HepG2 (cell line): ENCODE measurements at places on chromosomes 3 and 15. TPM values are rescaled to one million over a fixed set of nuclear protein-coding genes. Genes with fewer than 3 reads are reported as not detected.

The A4GNT gene
- not detected in 2 replicates for total RNA-seq

The ENTPD3 gene
- not detected in 2 replicates for total RNA-seq

The AGBL1 gene
- total RNA-seq: not detected in 2 replicates

- no peaks in the 10 kb centered on the region for H3K36me3 ChIP-seq
- no peak overlapping the region for H3K27ac ChIP-seq
- no peak overlapping the region for H3K4me3 ChIP-seq
- no peak for DNase-seq
- no peaks in the 10 kb centered on the region for H3K4me1 ChIP-seq
These were observed 248.9 kb upstream of the WNT5A start for GRCh38 chr3:55735976-55736375.

- peaks cover 20% of the 10 kb centered on the region for H3K4me1 ChIP-seq
- H3K27ac ChIP-seq: no peak overlapping the region
- peaks cover 9% of the 10 kb centered on the region for H3K36me3 ChIP-seq
These were observed 7.1 kb downstream of the TEX264 start for GRCh38 chr3:51678186-51678585.

GRCh38 chr3:120212505-120212904 lies 72.5 kb downstream of the GPR156 start:
- no peak overlapping the region for H3K27ac ChIP-seq
- no peaks in the 10 kb centered on the region; the same call in 1 of the 2 replicates for H3K27me3 ChIP-seq
- no peaks in the 10 kb centered on the region for H3K36me3 ChIP-seq
- H3K4me3 ChIP-seq: no peak overlapping the region

GRCh38 chr15:78641102-78641748 lies at the start of gene CHRNB4:
TSS of gene CHRNB4 (minus strand) at chr15:78641210. CDS start at chr15:78641133, 77 bp downstream.
- H3K4me3 ChIP-seq: no peak within 1 kb of the TSS
- H3K36me3 ChIP-seq: no peaks in the 10 kb centered on the region
- no peak within 1 kb of the TSS for H3K27ac ChIP-seq
- no peaks in the 10 kb centered on the region; the same call in 1 of the 2 replicates for H3K27me3 ChIP-seq
- H3K4me1 ChIP-seq: no peaks in the 10 kb centered on the region
- DNase-seq: no peak

The CCDC51 gene
- 29.4 and 38.3 TPM in 2 replicates for total RNA-seq

The CYP11A1 gene
- total RNA-seq: 0.66 and 0.86 TPM in 2 replicates

DNA sequence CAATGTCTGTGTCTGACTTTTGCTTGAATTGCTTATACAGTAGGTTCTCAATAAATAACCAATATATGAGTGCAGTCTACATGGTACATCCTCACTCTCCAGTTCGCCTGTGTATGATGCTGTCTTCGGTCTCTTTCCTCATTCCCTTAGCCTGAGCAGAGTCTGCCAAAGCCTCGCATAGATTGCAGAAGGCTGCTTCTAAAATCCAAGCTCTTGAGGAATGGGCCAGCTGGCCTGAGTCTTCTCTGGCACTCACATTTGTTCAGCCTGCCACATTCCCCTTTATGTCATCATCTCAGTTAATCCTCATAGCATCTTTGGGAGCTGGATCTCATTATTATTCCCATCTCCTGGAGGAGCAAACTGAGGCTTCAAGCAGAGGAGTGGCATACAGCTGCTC lies 27.2 kb upstream of the ADAMTS7 start:
- H3K27ac ChIP-seq: no peak overlapping the region
- H3K4me1 ChIP-seq: peaks cover 7% of the 10 kb centered on the region; the same call in 1 of the 2 replicates
- DNase-seq: no peak
- peaks cover 20% of the 10 kb centered on the region; the same call in 1 of the 3 replicates for H3K27me3 ChIP-seq

- DNase-seq: no peak
- no peak overlapping the region for H3K4me3 ChIP-seq
- no peak overlapping the region for H3K27ac ChIP-seq
- no peaks in the 10 kb centered on the region for H3K27me3 ChIP-seq
- no peaks in the 10 kb centered on the region for H3K36me3 ChIP-seq
These were observed 36.1 kb downstream of the CFAP44 start for GRCh38 chr3:113405180-113405579.

The ADPRH gene
- total RNA-seq: 0.15 TPM in 1 of 2 replicates, not detected in the other

DNA sequence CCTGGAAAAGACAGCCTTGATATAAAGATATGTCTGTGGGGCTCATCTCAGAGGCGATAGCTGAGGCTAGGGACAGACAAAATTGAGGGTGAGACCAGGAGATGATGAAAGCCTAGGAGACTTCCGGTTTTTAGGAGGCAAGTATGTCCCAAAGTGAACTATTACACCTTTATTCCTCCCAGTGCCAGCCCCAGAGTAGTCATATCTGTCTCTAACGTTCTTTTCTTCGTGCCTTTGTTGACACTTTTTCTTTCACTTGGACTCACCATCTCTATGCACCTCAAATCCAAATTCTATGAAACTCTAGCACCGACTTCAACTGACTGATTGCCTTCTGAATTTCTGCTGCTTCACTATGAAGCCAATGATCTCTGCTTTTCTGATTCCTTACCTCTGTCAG lies 93.8 kb upstream of the RASGRP1 start:
- no peaks in the 10 kb centered on the region for H3K27me3 ChIP-seq
- no peak for DNase-seq
- H3K4me3 ChIP-seq: no peak overlapping the region
- no peak overlapping the region for H3K27ac ChIP-seq
- H3K4me1 ChIP-seq: no peaks in the 10 kb centered on the region
- no peaks in the 10 kb centered on the region for H3K36me3 ChIP-seq

DNA sequence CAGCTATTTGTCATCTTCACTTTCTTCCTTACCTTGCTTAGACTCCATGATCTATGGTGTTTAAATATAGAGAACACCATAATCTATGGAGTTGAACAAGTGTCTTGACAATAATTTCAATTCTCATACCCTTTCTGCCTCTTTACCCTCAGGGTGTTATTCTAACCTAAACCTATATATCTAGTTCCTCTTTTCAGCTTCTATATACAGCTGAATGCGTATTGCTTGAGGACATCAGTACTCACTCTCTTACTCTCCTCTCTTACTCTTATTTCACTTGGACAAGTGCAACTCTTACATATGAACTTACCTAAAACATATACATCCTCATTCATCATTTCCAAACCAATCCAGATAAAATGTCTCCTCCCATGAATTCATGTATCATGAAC lies 187.1 kb downstream of the RAP2B start:
- no peaks in the 10 kb centered on the region for H3K36me3 ChIP-seq
- no peak overlapping the region for H3K4me3 ChIP-seq
- no peak overlapping the region for H3K27ac ChIP-seq

The WDR93 gene
- total RNA-seq: not detected in 2 replicates

DNA sequence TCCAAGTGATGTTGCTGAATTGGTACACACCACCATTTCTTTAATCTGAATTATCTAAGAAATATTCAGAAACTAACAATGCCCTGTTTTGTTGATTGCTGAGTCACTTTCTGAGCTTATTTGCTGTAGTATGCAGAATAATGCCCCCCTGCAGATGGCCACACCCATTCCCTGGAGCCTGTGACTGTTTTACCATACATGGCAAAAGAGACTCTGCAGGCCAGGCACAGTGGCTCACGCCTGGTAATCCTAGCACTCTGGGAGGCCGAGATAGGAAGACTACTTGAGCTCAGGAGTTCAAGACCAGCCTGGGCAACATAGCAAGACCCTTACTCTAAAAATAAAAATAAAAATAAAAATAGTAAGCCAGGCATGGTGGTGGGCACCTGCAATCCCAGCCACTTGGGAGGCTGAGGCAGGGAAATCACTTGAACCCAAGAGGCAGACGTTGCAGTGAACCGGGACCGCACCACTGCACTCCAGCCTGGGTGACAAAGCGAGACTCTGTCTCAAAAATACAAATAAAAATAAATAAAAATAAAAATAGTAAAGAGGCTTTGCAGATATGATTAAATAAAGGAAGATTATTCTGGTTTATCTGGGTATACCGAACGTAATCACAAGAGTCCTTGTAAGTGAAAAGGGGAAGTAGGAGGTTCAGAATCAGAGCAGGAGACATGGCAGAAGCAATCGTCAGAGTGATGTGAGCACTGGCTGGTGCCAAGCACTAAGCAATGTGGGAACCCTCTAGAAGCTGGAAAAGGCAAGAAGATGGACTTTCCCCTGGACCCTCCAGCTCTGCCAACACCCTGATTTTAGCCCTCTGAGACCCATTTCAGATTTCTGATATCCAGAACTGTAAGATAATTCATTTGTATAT lies 19.0 kb downstream of the PCYT1A start:
- peaks cover 40% of the 10 kb centered on the region; the same call in 2 of the 3 replicates for H3K36me3 ChIP-seq
- H3K27me3 ChIP-seq: no peaks in the 10 kb centered on the region
- no peak for DNase-seq

DNA sequence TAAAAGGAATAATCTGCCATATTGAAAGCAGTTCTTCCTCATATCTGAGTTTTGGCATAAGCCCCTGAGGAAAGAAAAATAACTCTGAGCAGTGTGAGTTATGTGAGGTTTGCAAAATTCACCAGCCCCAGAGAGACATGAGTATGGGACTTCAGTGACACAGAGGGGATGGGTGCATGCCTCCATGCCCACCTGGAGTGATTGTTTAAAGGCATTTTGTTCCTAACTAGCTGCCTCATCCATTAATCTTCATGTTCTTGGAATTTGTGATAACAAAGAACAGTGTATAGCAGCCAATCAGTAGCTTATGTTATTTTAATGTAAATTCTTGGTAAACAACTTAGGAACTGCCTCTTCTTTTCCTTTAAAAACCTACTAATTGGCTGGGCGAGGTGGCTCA lies 11.1 kb upstream of the ESYT3 start:
- no peaks in the 10 kb centered on the region for H3K36me3 ChIP-seq
- no peaks in the 10 kb centered on the region for H3K27me3 ChIP-seq
- no peak overlapping the region for H3K4me3 ChIP-seq
- H3K4me1 ChIP-seq: no peaks in the 10 kb centered on the region

- H3K4me1 ChIP-seq: no peaks in the 10 kb centered on the region
- H3K36me3 ChIP-seq: no peaks in the 10 kb centered on the region
- DNase-seq: no peak
- no peaks in the 10 kb centered on the region; the same call in 1 of the 2 replicates for H3K27me3 ChIP-seq
These were observed 10.1 kb downstream of the ARHGAP31 start for GRCh38 chr3:119304201-119304713.

DNA sequence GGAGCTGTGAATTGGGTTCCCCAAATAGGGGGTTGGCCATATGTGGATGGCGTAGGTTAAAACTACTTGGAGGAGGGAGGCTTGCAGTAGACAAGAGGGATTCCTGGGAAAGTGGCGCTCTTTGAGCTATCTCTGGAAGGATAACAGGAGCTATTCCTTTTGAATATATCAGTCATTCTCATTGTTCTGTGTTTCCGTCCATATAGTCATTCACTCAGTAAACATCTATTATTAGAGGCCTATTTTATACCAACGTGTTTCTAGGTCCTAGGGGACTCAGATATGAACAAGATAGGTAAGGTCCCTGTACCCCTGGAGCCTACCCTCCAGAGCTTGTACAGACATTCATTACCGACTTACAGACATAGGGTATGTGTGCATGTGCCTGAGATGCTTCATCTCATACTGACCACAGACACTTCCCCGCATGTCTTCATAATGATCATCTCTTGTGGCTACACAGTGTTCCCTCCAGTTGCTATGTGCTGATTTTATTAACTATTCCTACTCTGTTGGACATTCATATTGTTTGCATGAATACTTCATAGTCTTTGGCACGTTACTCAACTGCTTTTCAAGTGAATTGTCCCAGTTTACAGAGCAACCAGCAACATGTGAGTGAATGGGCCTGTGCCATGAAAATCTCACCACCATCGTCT lies 55.8 kb upstream of the VILL start:
- no peak for DNase-seq
- peaks cover 93% of the 10 kb centered on the region for H3K4me1 ChIP-seq
- no peak overlapping the region for H3K4me3 ChIP-seq
- H3K36me3 ChIP-seq: no peaks in the 10 kb centered on the region

The SHC4 gene
- 0.04 TPM in 2 replicates for total RNA-seq

The RSRC1 gene
- total RNA-seq: 63.0 and 71.9 TPM in 2 replicates

DNA sequence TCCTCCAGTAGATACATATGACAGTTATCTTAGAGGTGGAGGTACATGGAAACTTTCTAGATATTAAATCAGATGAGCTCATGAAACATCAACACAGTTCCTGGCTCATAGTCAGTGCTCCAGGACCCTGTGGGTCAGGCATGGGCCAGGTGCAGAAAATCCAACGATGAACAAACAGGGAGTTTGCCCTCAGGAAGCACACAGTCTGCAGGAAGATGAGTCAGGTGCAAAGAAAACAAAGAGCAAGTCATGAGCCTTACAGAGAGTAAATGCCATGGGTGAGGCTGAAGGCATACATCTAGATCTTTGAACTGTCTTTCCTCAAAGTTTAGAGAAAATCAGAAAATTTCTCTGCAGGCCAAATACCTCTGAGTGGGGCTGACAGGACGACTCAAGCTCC lies 184.2 kb upstream of the TPM1 start:
- H3K27me3 ChIP-seq: no peaks in the 10 kb centered on the region
- H3K4me1 ChIP-seq: peaks cover 46% of the 10 kb centered on the region
- H3K36me3 ChIP-seq: no peaks in the 10 kb centered on the region
- H3K27ac ChIP-seq: peak overlapping the region; percentile 43

DNA sequence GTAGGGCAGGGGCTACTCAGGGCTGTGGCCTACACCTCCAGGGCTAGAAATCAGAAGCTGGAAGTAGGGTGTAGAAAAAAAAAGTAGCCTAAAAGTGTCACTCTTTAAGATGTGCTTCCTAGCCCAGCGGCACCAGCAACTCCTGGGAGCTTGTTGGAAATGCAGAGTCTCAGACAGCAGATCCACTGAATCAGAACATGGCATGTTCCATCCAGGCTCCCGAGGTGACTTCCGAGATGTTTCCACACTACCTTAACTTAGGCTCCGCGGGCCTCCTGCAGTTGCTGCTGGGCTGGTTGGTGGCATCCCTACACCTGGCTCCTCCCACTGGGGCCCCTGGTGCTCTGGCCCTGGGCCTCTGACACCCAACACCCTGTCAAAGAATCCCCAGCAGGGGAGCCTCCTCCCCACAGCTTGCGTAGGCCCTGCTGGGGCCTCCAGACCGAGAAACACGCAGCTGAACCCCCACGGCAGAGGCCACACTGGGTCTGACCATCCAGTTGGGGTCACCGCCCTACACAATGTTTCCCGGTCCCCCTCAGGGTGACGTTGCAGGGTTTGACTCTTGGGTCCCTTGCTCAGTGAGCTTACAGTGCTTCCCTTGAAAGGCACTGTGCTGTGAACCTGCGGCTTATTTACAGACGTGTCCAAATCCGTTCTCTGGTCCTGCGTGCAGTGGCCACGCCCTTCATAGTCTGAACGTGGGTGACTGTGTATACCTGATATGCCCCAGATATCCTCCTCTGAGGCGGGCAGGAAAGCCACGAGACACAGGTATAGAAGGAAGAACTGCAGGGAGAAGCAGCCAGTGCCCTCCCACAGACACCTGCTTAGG lies 46.5 kb downstream of the FAM174B start:
- no peaks in the 10 kb centered on the region for H3K36me3 ChIP-seq
- no peak for DNase-seq
- H3K27me3 ChIP-seq: no peaks in the 10 kb centered on the region
- 0 out of 2 replicates have a peak, but pooled peaks cover 7% of the 10 kb centered on the region for H3K4me1 ChIP-seq
- no peak overlapping the region for H3K4me3 ChIP-seq

The GNAT1 gene
- 0.15 TPM in 1 of 2 replicates, not detected in the other for total RNA-seq

The CLDN16 gene
- total RNA-seq: 0.21 and 0.24 TPM in 2 replicates

The FGF12 gene
- not detected in 2 replicates for total RNA-seq

The NEK10 gene
- total RNA-seq: 14.2 and 15.0 TPM in 2 replicates

GRCh38 chr3:182921665-182922355 lies 58.5 kb downstream of the DCUN1D1 start:
- H3K27ac ChIP-seq: no peak overlapping the region
- no peak overlapping the region for H3K4me3 ChIP-seq
- H3K4me1 ChIP-seq: no peaks in the 10 kb centered on the region
- no peaks in the 10 kb centered on the region for H3K27me3 ChIP-seq

GRCh38 chr3:187016639-187017345 lies 86.5 kb downstream of the ST6GAL1 start:
- peaks cover 13% of the 10 kb centered on the region for H3K4me1 ChIP-seq
- peak; percentile 53 for DNase-seq
- no peak overlapping the region for H3K4me3 ChIP-seq
- H3K27me3 ChIP-seq: no peaks in the 10 kb centered on the region
- H3K36me3 ChIP-seq: no peaks in the 10 kb centered on the region

The PPP4R2 gene
- 161 and 236 TPM in 2 replicates for total RNA-seq
